ENCODE measurements at places on chromosomes 2 and 18. TPM values are rescaled to one million over a fixed set of nuclear protein-coding genes. Genes with fewer than 3 reads are reported as not detected.

DNA sequence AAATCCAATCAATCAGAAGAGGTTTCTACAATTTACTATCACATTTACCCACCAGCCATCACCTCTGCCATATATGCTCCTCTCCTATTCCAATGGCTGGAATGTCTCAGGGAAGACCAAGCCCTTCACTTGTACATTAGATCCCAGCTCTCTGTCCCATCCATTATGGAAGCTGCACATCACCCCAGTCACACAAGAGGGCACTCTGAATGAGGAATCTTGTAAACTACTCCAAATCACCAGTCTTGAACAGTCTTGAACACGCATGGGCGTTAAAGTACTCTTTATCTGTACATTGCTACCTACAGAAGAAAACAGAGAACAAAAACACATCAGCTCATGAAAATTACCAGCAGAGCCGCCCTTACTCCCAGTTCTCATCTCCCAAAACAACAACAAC is 38.7 kb downstream of the ZC3H8 start:
- DNase-seq, result peak; percentile 11

DNA sequence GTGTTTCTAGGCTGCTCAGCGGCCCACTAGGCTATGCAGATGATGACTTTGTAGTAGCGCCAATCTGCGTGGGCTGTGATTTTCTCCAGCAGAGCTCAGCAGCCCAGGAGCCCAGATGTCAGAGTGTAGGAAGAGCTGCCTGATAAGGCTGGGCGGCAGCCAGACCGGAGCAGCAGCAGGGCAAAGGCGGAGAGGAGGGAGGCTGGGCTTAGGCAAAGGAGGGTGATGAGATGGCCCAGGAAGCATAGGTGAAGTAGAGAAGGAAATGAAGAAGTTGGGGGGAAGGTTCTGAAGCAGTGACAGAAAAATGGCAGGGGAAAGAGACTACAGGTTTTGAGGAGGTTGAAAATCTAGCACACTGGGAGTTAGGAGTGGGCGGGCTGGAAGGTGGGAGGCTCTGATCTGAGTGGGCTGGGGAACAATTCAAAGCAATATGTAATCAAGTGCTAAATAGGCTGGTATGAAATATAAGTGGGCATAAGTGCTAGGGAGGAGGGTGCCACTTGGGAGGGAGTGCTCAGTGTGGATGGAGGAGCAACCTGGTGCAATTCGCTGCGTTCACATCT is 50.6 kb upstream of the STPG4 start:
- DNase-seq, result peak; percentile 78

The COL5A2 gene
- 13.1 TPM for polyA plus RNA-seq

DNA sequence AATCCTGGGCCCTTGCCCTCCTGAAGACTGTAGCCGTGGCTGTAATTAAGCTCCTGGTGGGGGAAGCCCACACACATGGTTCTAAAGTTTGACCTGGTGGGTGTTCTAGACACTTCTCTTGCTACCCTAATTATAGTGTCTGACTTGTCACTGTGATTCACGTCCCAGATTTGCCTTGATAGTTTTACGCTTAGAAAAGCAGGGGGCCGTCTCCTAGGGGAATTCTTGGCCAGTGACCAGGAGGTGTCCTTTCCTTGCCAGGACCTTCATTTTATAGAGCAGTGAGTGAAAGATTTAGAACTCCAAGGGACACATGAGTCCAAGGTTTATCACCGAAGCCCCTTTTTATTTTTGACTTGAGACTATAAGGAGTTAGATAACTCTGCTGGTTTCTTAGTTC is 9.0 kb downstream of the TMEM214 start:
- no peak for DNase-seq

DNA sequence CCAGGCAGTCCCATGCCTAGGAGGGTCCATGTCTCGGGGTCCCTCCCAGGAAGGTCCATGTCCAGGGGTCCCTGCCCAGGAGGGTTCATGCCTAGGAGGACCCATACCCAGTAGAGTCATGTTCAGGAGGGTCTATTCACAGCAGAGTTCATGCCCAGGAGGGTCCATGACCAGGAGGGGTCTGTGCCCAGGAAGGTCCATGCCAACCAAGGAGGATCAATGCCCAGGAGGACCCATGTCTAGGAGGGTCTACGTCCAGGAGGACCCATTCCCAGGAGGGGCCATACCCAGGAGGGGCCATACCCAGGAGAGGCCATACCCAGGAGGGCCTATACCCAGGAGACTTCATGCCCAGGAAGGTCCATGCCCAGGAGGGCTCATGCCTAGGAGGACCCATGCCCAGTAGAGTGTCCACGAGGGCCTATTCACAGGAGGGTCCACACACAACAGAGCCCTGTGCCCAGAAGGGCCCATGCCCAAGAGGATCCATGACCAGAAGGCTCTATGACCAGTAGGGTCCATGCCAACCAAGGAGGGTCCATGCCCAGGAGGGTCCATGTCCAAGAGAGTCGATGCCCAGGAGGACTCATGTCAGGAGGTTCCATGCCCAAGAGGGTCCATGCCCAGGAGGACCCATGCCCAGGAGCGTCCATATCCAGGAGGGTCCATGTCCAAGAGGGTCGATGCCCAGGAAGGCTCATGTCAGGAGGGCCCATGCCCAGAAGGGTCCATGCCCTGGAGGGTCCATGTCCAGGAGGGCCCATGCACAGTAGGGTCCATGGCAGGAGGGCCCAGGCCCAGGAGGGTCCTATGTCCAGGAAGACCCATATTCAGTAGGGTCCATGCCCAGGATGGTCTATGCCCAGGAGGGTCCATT is 10.1 kb downstream of the GPR35 start:
- DNase-seq, result peak; percentile 0

DNA sequence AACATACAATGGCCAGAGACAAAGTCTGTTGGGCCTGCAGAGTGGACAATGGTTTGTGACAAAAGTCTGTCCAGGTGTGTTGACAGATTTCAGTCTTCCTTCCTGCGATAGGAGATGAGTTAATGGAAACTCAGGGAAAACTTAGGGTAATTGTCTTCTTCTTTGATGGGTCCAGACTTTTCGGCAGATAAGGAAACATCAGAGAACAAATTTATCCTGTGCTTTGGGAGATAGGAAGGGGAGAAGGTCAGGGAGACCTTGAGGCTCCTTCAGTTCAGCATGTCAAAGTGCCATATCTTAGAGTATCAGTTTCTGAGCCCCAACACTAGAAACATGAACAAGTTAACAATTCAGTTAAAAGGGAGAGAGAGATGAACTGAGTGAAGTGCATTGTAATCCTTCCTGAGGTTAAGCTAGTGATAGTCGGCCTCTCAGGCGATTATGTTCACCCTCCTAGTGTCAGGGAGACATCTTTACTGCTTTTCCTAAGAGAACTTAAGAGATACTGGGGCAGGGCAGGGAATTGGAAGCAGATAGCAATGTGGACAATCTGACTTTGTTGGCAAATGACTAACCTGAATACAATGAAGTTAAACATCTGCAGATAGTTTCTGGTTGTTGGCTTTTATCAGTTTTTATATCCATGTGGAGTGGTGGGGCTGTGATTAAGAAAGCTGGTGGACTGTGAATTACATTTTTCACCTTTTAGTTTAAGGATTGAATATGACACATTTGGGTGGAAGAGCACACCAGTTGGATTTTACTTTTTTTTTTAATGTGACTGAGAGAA is 248.8 kb upstream of the FN1 start:
- no peak for DNase-seq

GRCh38 chr18:43863180-43863579 is 585.9 kb upstream of the SYT4 start:
- DNase-seq, result peak; percentile 79

DNA sequence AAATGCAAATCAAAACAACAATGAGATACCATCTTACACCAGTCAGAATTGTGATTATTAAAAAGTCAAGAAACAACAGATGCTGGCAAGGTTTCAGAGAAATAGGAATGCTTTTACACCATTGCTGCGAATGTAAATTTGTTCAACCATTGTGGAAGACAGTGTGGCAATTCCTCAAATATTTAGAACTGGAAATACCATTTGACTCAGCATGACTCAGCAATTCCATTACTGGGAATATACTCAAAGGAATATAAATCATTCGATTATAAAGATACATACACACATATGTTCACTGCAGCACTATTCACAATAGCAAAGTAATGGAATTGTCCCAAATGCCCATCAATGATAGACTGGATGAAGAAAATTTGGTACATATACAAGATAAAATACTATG is 516.7 kb downstream of the ERBB4 start:
- no peak for DNase-seq

DNA sequence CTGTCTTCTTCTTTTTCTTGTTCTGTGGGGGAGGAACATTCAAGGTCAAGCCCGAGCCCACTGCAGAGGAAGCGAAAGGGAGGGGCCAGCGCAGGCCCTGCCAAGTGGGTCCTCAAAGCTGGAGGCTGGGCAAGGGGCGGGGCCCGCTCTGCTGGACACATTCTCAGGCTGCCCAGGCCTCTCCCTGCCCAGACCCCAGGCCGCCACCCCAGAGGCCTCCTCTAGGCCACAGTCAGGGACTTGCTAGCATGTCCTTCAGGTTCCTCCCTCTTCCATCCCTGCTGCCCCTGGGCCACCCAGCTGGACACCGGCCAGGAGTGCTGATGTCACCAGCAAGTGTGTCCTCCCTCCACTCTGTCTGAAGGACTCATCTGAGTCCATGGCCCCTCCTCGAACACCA is 44.1 kb downstream of the KIF1A start:
- no peak for DNase-seq

GRCh38 chr18:32301976-32302743 is 112.3 kb downstream of the MEP1B start:
- DNase-seq, result peak; percentile 58

All from stomach (tissue), 19 donors.